Natural killer cell treated with Interleukin-12 subunit alpha and Interleukin-12 subunit beta and Interleukin-15 and Interleukin-18, amount 100 ng/mL, for 72 hours (primary cell): ENCODE measurements at places on chromosomes 11 and 22. TPM values are rescaled to one million over a fixed set of nuclear protein-coding genes. Genes with fewer than 3 reads are reported as not detected.

Gene CYP2R1
- 11.1 TPM for total RNA-seq

Gene OR4D5
- total RNA-seq = not detected

Gene ARAP1
- 206 TPM for total RNA-seq

Gene OR5B21
- total RNA-seq = 3.5 TPM

Gene CLDN5
- total RNA-seq = not detected

Gene OR52E8
- not detected for total RNA-seq

Gene SLC37A2
- total RNA-seq = 0.36 TPM

Gene FADS3
- 14.0 TPM for total RNA-seq
